ENCODE measurements at places on chromosomes 7 and 10.
A peak's percentile ranks its signal among the peaks of the same experiment; 100 is the strongest.

- peak; percentile 44 for DNase-seq
Observed at GRCh38 chr7:46651561-46652088, 730.6 kb upstream of the IGFBP3 start.

- DNase-seq = no peak
Observed at GRCh38 chr10:72082856-72083789, 5.2 kb downstream of the SPOCK2 start.

DNA sequence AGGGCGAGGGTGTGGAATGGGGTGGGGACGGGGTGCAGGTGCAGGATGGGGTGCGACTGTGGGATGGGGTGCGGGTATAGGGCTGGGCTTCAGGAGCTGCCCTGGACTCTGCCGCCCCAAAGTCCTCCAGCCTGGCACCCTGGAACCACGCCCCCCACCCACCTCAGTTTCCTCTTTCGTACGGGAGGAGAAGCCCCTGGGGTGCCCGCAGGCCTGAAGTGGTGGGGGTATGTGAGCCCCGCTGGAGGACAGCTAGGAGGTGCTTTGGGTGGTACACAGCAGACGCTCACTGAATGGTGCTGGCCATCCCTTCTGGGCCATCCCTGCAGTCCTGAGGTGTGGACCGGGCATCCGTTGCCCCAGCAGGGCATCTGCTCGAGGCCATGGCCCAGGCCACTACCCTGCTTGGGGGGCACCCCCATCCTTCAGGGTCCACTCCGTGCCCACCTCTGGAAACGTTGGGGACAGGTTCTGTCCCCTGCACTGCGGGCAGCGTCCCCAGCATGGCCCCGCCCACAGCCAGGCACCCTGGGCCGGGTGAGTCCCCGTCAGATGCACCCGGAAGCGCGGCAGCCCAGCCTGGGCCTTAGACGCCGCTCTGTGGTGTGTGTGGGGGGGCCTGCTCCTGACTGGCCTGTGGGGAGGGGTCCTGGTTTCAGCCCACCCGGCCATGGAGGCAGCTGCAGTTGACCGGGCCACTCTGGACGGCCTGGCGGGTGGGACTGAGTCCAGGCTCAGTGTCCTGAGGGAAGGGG lies 41.6 kb downstream of the UNCX start:
- no peak for DNase-seq

GRCh38 chr7:28405662-28406061 lies 6.7 kb upstream of the CREB5 start:
- DNase-seq = peak; percentile 59

DNA sequence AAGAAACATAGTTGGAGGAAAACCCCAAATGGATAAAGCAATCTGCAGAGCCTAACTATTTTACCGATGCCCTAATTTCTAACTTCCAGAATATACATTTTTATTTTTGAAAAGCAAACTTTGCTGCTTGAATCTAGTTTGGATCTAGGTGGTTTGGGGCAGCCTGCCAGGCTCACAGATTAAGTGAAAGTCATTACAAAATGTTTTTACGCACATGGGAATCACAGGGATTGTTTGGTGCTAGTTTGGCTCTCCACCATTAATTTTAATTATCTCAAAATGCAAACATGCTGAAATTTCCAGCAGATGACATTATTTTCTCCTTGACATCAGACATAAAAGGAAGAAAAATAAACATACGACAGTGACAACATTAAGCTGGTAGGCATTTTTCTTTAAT lies 166.7 kb upstream of the INHBA start:
- no peak for DNase-seq

DNA sequence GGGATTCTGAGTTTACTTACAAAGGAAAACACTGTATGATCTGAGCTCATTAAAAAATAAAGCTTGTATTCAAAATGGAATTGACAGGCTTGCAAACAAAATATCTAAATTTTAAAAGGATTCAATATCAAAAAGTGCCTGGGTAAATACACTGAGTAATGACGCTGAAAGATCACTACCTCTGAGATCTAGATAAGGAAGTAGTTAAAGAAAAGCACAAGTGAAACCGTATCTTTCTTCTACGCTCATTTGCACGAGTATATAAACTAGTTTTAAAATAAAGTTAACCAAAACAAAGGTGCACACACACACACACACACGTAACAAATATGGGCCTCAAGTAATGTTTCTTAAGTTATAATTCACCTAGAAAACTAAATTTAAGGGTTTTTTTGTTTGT lies 93.4 kb downstream of the SNX13 start:
- DNase-seq = no peak

- DNase-seq = no peak
Observed at GRCh38 chr7:207418-208129, 15.2 kb downstream of the FAM20C start.

- no peak for DNase-seq
Observed at GRCh38 chr10:7428673-7429350, 18.0 kb upstream of the SFMBT2 start.

Measured in kidney glomerular epithelial cell (primary cell).